ENCODE measurements at places on chromosomes 6 and 20. TPM values are rescaled to one million over a fixed set of nuclear protein-coding genes. Genes with fewer than 3 reads are reported as not detected.

- no peak within 1 kb of the TSS for H3K4me3 ChIP-seq
- no peak within 1 kb of the TSS for H3K27ac ChIP-seq
- no peaks in the 10 kb centered on the region for H3K4me1 ChIP-seq
- no peaks in the 10 kb centered on the region for H3K27me3 ChIP-seq
Observed at GRCh38 chr20:23988561-23988960, at the start of gene GGTLC1. Gene GGTLC1, minus strand, starts transcription at chr20:23988779. Its CDS starts 2,168 bp downstream, at chr20:23986611.

The CNPY3 gene
- 55.8 TPM for total RNA-seq

The TMC2 gene
- not detected for total RNA-seq

GRCh38 chr6:140376209-140376608 lies 1001.8 kb upstream of the CITED2 start:
- no peak overlapping the region for H3K27ac ChIP-seq
- H3K4me1 ChIP-seq, result no peaks in the 10 kb centered on the region
- no peaks in the 10 kb centered on the region for H3K36me3 ChIP-seq
- no peaks in the 10 kb centered on the region for H3K27me3 ChIP-seq
- no peak for DNase-seq

The CLIC5 gene
- 7.2 TPM for total RNA-seq

The SPACA1 gene
- total RNA-seq, result not detected

The BTN2A1 gene
- 24.0 TPM for total RNA-seq

DNA sequence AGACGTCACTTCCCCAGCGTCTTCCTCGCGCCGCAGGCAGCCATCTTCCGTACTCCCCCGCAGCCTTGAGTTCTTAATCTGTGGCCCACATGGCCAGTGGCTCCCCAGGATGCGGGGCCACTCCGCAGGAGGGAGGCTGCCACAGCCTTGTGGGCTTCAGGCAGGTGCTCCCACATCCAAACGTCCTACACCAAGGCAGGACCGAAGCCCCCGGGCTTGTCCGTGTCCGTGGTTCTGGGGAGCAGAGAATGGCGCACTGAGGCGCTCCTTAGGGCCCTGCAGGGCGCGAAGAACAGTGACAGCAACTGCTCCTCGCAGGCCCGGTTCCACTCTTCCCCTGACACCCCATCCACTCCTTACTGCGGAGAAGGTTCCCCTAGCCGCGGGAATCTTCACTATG lies 755.8 kb downstream of the PRIM2 start:
- no peaks in the 10 kb centered on the region for H3K4me1 ChIP-seq
- H3K27me3 ChIP-seq, result no peaks in the 10 kb centered on the region
- no peak for DNase-seq
- H3K36me3 ChIP-seq, result no peaks in the 10 kb centered on the region
- H3K27ac ChIP-seq, result no peak overlapping the region

The OR2H1 gene
- not detected for total RNA-seq

DNA sequence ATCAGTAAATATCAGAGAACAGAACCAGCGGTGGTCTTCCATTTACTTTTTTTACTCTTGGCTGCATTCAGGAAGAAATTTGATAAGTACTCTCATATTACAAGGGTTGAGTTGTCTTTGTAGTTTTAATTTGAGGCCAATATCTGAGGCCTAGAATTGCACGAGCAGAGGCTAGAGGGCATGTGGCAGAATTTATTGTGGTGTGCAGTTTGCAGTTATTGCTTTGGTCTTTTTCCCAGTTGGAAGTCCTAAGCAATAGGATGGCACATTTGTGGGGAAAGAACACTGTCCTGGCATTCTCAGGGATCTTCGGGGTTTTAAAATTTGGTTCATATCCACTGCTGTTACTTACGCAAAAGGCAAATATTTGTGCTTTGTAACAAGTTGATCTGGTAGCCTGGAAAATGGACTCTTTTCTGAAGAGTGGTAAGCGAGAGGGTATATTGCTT lies 66.0 kb downstream of the CTNNBL1 start:
- no peak overlapping the region for H3K27ac ChIP-seq
- H3K36me3 ChIP-seq, result peaks cover 7% of the 10 kb centered on the region
- no peaks in the 10 kb centered on the region for H3K27me3 ChIP-seq

DNA sequence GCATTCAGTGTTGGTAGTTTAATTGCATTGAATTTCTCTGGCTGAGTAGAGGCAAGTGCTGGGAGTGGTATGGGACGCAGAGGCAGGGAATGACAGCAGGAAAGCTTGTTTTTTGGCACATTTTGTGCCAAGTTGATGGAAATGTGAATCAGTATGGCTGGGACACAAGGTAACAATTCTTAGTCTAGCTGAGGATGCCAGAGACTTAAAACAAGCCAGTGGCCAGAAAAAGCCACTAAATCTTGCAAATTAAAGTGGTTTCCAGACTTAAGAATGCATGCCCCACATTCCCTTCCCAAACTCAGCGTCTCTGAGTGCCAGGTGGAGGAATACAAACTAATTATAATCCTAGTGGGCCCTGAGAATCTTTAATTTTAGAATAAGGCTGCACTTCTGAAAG lies 35.9 kb downstream of the PPARD start:
- H3K36me3 ChIP-seq, result no peaks in the 10 kb centered on the region
- H3K27ac ChIP-seq, result no peak overlapping the region
